ENCODE measurements at places on chromosomes 4 and X.
A peak's percentile ranks its signal among the peaks of the same experiment; 100 is the strongest.

DNA sequence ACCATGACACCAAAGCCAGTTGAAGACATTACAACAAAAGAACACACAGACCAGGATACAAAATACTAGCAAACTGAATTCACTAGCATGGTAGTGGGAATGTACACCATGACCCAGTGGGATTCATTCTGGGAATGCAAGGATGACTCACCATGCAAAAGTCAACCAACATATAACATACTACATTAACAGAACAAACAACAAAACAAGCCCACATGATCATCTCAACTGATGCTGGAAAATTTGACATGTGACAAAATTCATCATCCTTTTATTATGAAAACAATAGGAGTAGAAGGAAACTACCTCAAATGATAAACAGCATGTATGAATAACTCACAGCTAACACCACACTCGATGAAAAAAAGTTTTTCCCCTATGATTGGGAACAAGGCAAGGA is 190.2 kb downstream of the DCLK2 start:
- DNase-seq, result no peak

- no peak for DNase-seq
Observed at GRCh38 chr4:96558466-96558865, 718.6 kb downstream of the PDHA2 start.

GRCh38 chr4:111453216-111453615 is 692.0 kb upstream of the FAM241A start:
- no peak for DNase-seq

DNA sequence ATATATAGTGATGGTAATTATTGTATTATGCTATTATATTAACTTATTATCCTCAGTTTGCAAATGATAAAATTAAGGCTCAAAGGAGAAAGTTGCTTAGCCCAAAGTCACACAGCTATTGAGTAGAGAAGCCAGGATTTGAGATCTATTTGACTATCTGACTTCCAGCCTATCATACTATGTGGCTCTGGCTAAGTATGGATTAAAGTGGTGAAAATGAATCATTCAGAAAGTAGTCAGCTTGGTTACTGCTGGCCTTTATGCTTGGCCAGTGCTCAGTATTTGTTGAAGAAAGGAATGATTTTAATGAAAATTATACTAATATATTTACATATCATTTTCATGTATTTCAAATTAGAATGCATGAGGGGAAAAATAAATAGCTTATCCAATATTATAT is 219.8 kb downstream of the SHROOM3 start:
- DNase-seq, result no peak

GRCh38 chr4:89334311-89334710 is 26.7 kb upstream of the GPRIN3 start:
- peak; percentile 41 for DNase-seq

- DNase-seq, result no peak
Observed at GRCh38 chr4:88097301-88097700, 61.1 kb downstream of the ABCG2 start.

DNA sequence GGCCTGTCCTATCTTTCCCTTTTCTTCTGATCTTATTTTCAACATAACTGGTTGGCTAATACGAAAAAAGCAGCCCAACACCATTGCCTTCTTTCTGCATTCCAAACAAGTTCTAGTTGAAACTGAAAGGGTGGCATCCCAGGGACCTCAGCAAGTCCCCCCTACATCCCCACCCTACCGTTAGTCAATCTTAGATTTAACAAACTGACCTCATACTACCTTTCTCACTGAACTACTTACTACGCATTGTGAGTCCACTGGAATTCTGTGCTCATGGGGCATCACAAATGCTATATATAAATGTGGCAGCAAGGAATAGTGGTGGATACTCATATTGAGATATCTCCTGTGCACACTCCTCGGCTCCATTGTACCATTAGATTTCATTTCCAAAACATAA is 33.1 kb upstream of the FGF5 start:
- DNase-seq, result no peak

DNA sequence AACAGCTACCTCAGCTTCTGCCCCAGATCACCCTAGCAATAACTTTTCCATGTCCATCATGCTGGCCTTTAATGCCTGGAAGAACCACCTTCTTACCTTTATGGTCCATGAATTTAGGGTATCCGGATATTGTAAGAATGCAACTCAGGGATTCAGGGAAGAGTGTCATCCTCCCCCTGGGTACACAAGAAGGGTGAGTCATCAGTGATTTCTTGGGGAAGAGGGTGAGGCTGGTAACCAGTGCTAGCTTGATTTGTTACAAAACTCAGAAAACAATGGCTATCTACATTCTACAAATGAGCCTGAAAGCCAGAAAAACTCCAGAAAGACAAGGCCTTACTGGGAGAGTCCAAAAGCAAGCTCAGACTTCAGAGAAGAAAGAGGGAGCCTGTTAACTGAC is 10.4 kb upstream of the NALF2 start:
- no peak for DNase-seq

GRCh38 chrX:129649268-129650182 is 5.2 kb downstream of the APLN start:
- no peak for DNase-seq

GRCh38 chrX:68048774-68049173 is 384.5 kb downstream of the OPHN1 start:
- no peak for DNase-seq

- DNase-seq, result no peak
Observed at GRCh38 chrX:11423362-11423818, 130.2 kb downstream of the AMELX start.

- no peak for DNase-seq
Observed at GRCh38 chr4:6826781-6827508, 44.4 kb downstream of the KIAA0232 start.

DNA sequence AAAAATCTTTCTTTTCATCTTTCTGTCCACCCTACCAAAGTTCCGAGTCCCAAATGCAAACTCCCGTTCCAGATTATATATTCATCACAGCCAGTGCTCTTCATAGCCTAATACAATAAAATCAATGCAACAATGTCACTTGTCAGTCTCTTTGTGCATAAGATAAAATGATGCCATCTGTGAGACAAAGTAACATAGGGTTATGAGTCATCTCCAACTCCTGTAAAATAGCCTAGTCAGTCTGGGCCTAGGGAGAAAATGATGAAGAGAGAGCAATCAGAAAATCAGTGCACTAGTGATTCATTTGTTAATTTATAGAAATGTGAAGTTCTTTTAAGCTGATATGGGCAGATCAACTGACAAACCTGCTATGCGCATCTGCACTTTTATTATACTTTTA is 689.1 kb upstream of the DIAPH2 start:
- DNase-seq, result no peak

DNA sequence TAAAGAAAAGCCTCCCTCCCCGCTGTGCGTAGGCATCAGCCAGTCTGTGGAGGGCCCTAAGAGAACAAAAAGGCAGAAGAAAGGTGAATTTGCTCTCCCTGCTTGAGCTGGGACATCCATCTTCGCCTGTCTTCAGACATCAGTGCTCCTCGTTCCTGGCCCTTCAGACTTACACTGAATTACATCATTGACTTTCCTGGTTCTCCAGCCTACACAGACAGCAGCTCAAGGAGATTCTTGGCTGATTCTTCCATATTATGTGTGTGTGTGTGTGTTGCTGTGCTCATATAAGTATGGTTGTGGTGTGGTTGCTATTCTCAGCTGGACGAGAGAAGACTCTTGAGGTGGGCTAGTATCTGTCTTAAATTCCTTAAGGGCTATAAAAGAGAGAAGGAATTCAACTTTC is 35.5 kb upstream of the CD99L2 start:
- no peak for DNase-seq

DNA sequence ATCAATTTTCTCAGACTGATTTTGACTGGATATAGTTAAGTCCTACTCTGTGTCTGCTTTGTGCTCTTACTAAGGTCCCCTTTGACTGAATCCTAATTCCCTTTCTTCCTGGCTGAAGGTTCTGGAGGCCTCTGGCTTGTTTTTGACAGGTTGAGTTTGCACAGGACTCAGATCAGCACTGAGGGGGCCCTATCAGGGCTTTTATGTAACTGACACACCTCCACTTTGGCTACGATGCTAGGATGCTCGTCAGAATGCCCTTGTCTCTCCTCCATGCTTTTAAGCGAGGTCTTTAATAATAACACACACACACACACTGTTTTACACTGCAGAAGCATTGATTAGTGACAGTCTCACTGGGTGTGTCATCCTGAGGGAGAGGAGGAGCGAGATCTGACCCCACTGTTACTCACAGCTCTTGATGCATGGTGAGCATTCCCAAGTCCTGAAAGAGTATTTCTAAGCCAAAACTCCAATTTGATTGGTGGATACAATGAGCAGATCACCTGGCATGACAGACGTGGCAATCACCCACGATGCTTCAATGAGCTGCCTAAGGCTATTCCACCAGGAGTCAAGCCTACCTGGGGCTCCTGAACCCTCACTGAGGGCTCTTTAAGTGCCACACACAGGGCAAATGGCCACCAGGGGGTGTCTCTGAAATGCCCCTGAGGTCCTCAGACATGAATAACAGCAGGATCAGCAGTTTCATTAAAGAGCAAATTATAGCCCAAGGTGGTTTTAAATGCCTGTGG is 130.4 kb upstream of the CPEB2 start:
- peak; percentile 37 for DNase-seq

- no peak for DNase-seq
Observed at GRCh38 chrX:16205840-16206239, 38.6 kb downstream of the MAGEB17 start.

DNA sequence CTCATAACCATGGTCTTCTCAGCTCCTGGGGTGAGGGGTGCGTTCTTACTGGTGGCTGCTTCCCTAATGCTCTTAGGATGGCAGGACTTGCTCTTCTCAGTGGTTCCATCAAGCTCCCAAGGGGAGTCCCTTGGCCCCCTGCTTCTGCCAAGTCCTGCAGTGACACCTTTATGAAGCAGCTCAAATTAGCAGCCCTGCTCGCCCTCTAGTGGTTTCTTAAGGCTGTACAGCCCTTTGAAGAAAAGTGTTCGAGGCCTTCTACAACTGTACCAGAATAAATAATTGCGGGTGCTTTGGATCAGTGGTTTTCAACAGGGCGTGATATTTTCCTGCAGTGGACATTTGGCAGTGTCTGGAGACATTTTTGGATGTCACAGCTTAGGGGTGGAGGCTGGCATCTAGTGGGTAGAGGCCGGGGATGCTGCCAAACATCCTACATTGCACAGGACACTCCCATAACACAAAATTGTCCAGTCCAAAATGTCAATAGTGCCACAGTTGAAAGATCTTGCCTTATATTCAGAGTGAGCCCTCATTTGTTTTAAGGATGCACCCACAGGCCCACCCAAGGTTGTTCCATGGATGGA is 204.7 kb upstream of the S100G start:
- peak; percentile 12 for DNase-seq

DNA sequence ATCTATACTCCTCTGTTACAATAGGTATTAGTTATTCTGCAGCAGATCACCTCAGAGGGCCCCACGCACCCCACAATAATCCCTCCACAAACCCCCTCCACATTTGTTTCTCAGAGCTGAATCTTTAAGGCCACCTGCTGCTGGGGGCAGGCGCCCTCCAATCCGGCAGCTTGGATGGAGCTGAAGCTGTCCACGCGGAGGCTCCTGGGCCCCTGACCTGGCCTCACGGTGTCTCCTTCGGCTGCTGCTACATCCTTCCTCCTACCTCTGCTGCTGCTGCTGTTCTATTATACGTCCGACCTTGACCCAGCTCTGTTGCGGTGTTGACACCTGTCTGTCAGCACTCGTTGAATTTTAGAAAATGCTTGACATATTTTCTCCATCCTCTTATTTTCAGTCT is 430.2 kb upstream of the ZFP42 start:
- DNase-seq, result no peak

GRCh38 chr4:77202491-77202890 is 45.5 kb downstream of the CCNG2 start:
- DNase-seq, result no peak

DNA sequence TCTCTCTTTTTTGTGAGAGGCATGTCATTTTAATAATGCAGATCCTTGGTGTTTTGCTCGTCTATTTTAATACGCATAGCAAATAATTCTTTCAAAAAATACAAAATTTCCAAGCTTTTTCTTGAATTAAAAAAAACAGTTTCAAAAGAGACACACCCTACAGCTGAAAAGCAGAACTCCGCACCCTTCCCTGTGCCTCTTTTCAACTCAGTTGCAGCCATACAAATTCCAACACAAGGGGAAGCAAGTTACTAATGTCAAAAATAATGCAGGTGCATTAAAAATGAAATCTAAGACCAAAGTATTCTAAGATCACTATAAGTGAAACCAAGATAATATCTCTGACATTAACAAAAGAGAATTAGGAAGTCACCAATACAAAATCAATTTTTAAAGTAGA is 66.6 kb downstream of the NR3C2 start:
- DNase-seq, result peak; percentile 40

DNA sequence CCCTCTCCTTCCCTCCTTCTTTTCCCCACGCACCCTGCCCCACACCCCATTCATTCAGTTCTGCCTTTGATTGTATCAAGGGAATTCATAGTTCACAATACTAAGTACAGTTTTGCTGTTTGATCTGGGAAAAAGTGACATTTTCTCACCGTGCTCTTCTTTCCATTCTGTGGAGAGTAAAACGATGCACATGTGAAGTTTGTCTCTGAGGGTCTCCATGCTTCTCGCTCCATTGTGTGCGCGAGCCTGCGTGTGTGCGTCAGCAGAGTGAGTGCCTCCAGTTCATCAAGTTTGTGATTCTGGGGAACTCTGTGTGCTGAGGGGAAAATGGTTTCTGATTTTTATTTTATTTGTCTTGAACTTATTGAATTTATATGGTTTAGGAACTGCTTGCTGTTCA is 1.9 kb downstream of the STK26 start:
- peak; percentile 33 for DNase-seq

- no peak for DNase-seq
Observed at GRCh38 chr4:10033191-10033881, 12.0 kb upstream of the SLC2A9 start.

DNA sequence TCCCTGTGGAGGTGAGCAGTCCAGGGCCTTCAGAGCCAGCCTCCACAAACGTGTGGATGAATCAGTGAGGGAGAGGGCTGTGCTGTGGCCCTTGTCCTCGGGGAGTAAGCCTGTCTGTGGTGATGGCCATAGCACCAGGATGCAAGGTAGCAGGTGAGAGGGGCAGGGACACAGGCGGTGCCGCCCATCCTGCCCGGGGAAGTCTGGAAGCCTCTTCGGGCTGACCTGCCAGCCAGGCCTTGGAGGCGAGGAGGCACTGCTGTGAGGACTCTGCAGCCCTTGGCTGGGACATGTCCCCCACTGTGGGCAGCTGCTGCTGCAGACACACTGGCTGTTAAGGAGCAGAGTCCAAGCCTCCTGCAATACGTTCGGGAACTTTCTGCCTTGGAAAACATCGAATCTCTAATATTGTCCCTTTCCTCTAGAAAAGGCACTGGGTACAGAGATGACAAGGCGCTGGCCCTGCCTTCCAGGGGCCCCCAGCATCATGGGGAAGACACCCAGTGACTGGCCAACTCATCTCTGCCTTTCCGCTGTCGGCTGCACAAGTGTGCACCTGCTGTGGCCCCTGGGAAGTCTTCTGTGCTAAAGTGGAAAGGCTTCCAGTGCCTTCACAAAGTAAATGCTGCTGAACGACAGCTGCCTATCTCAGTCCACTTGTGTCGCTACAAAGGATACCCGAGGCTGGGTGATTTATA is 101.4 kb downstream of the ADRA2C start:
- DNase-seq, result no peak

GRCh38 chrX:47613082-47613481 is 6.6 kb downstream of the SYN1 start:
- DNase-seq, result no peak

Data from Kasumi-1 (cell line).